Lower leg skin (tissue), 4 donors: ENCODE measurements at places on chromosomes 11 and 22. TPM values are rescaled to one million over a fixed set of nuclear protein-coding genes. Genes with fewer than 3 reads are reported as not detected.

The LINC01488 gene
- not detected for total RNA-seq

The FGF19 gene
- not detected for total RNA-seq

The YPEL4 gene
- 4.3 TPM for total RNA-seq

The FGF3 gene
- not detected for total RNA-seq

The MMP1 gene
- total RNA-seq, result not detected

The KLHDC7B gene
- 0.10 TPM for total RNA-seq

The ACCS gene
- 7.7 TPM for total RNA-seq

The GALR3 gene
- total RNA-seq, result not detected

The NPAS4 gene
- not detected for total RNA-seq
